RWPE1 (cell line): ENCODE measurements at places on chromosomes 6 and 20.
A peak's percentile ranks its signal among the peaks of the same experiment; 100 is the strongest.

DNA sequence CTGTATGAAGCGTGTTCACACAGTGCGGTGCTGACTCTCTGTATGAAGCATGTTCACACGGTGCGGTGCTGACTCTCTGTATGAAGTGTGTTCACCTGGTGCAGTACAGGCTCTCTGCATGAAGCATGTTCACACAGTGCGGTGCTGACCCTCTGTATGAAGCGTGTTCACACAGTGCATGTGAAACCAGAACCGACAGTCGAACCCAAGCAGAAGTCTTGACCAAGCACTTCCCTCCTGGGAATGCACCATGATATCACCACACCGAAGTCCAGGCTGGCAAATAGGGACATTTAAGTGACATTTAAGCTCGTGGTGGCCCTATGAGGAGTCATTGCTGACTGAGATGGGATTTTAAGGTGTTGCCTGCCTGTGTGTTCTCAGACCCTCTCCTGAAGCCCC, 11.3 kb upstream of the SERPINB1 start:
- DNase-seq = no peak

DNA sequence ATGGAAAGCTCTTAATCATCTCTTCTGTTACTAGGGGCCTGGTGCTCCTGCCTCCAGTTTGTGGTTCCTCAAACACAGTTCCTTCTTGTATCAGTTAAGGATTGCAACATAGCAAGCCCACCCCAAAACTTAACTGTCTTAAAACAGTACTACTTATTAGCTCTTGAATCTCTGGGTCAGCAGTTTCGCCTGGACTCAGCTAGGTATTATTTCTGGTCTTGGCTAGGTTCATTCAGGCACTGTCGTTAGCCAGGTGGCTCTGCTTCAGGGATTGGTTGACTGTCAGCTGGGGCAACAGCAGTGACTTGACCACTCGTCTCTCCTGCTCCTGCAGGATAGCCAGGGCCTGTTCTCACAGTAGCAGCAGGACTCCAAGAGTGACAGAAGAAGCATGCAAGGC, 30.0 kb upstream of the RALY start:
- DNase-seq = no peak

- DNase-seq = peak; percentile 26
Observed at GRCh38 chr6:43014434-43014909, 423 bp downstream of the KLHDC3 start.

DNA sequence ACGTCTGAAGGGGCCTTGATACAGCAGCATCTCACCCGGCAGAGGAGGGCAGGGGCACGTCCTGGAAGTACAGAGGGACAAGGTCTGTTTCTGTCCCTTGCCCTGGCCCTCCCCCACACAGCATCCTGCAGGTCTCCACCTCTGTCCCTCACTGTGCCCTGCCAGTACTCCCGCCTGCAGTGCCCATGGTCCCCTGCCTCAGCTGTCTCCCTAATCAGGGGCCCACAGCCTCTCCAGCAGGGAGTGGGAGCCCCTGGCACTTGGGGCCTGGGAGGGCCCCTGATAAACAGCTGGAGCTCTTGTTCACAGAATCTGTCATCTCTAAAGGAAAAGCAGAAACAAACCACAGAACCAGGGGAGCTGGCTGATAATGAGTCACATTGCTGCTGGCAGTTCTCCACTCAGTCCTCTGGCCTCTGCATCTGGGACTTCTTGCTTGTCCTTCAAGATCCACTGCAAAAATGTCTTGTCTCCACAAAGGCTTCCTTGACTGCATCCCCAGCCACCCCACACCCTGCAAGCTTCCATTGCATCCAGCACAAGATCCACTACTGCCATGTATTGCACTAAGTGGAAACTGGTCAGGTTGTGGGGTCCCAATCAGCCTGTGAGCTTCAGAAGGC, 33.2 kb upstream of the TAF8 start:
- DNase-seq = no peak

GRCh38 chr6:160222491-160222890, 36.1 kb downstream of the SLC22A2 start:
- DNase-seq = no peak

- DNase-seq = no peak
Observed at GRCh38 chr6:53699462-53699861, 33.9 kb upstream of the KLHL31 start.

GRCh38 chr20:8757146-8757545, 311.7 kb upstream of the PLCB4 start:
- DNase-seq = no peak

- DNase-seq = peak; percentile 22
Observed at GRCh38 chr6:157219201-157220200, 103.8 kb downstream of the TMEM242 start.

GRCh38 chr6:12136905-12137304, 124.8 kb downstream of the HIVEP1 start:
- DNase-seq = no peak

GRCh38 chr20:61903575-61904340, 161.9 kb downstream of the TAF4 start:
- DNase-seq = no peak

- DNase-seq = no peak
Observed at GRCh38 chr6:39059496-39060310, 11.1 kb downstream of the GLP1R start.

DNA sequence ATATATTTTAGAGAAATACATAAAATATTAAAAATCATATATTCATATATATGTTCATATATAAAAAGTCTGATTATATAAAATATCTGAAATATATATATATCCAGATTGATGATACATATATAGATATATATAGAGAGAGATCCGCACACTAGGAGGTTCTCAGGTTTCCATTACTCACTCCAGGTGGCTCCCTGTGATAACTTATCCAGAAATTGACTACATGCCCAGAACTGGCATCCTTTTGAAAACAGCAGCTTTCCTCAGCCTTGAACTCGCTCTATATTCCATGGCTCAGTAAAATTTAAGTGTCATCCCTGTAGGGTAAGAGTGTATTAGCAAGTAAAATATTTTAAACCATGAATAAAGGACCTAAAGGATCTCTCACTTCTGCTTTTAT, 206.8 kb downstream of the TINAG start:
- peak; percentile 5 for DNase-seq

GRCh38 chr6:155584006-155584405, 128.4 kb upstream of the NOX3 start:
- DNase-seq = no peak
